ENCODE measurements at places on chromosomes 1 and 21. TPM values are rescaled to one million over a fixed set of nuclear protein-coding genes. Genes with fewer than 3 reads are reported as not detected.

RHBG gene
- total RNA-seq: not detected

DNA sequence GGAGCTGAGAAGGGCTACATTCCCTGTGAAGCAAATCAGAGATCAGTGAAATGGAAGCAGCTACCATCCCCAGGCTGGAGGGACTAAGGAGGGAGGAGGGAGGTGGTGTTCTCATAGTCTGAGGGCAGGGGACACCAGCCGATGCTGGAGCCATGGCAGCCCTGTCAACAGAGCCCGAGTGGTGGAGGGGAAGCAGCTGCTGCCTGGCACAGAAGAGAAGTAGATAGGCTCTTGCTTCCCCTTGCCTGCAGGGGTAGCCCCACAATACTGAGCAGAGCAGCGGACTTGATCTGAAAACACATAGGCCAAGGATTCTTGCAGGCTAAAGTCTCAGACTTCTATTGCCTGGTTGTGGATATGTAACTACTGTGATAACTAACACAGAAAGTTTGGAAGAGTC is 255.1 kb downstream of the FGGY start:
- DNase-seq: no peak

CSF3R gene
- not detected for total RNA-seq

SLC16A4 gene
- 1.8 TPM for total RNA-seq

CLCA1 gene
- total RNA-seq: not detected

DNA sequence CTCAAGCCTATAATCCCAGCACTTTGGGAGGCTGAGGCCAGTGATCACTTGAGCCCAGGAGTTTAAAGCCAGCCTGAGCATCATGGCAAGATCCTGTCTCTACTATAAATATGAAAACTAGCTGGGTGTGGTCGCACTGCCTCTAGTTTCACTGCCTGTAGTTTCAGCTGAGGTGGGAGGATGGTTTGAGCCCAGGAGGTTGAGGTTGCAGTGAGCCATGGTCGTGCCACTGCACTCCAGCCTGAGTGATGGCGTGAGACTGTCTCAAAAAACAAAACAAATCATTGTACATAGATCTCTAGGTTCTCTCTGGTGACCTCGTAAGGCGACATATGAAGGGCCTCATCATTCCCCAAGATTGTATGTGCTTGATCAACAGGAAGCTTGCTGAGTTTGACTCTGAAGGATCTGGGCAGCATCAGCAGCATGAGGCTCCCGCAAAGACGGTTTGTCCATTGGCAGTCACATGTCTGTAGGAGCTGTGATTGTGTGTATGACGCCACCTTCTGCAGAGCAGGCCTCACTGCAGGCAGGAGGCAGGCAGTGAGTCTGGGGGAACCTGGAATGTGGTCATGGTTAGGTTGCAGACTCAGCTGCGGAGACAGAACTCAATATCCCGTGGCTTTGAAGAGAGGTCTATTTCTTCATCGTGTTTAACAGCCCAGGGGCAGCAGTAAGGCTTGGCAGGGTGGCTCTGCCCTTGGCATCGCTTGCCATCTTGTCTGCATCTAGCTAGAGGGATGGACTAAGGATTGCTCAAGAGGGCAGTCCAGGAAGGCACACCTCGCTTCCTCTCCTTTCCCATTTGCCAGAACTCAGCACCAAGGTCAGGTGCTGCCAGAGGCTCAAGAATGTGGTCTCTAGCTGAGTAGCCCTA is 14.0 kb downstream of the ATP5PO start:
- peak; percentile 43 for DNase-seq
